ENCODE measurements at places on chromosomes 12 and 14.
A peak's percentile ranks its signal among the peaks of the same experiment; 100 is the strongest.

- DNase-seq, result no peak
Measured at GRCh38 chr12:132437252-132437932, 52.6 kb upstream of the FBRSL1 start.

DNA sequence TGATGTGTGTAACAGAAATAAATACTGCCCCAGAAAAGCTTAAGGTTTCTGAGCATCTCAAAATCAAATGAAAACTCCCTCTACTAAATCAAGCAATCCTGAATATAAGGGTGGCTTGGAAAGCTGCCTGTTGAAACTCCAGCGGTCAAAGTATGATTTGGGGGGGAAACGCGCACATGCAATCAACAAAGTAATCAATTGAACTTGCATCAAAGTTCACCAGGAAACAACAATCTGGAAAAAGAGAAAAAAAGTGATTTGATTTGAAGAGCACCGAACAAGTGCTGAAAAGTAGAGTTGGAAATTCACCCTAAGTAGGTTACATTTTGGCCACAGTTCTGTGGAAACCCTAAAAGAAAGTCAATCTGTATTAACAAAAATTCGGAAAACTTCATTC, 700 bp downstream of the CNIH1 start:
- DNase-seq, result peak; percentile 14

GRCh38 chr14:91964724-91965123, 17.2 kb upstream of the FBLN5 start:
- no peak for DNase-seq

DNA sequence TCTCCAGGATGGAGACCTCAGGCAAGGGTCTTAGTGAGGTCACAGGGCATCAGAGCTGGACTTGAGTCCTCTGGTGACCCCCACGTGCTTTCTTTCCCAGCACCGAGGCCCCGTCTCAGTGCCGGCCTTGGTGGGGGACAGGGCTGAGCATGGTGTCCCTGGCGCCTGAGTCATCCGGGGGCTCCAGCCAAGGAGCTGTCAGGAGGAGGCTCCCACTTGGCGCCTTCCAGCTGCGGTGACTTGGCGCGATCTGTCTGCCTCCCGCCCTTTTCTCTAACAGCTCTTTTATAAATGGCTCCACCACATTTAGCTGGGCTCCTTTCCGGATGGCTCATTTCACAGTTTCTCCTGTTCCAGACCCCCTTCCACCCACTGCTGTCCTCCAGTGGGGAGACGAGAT, 60.4 kb downstream of the PRMT8 start:
- DNase-seq, result no peak

DNA sequence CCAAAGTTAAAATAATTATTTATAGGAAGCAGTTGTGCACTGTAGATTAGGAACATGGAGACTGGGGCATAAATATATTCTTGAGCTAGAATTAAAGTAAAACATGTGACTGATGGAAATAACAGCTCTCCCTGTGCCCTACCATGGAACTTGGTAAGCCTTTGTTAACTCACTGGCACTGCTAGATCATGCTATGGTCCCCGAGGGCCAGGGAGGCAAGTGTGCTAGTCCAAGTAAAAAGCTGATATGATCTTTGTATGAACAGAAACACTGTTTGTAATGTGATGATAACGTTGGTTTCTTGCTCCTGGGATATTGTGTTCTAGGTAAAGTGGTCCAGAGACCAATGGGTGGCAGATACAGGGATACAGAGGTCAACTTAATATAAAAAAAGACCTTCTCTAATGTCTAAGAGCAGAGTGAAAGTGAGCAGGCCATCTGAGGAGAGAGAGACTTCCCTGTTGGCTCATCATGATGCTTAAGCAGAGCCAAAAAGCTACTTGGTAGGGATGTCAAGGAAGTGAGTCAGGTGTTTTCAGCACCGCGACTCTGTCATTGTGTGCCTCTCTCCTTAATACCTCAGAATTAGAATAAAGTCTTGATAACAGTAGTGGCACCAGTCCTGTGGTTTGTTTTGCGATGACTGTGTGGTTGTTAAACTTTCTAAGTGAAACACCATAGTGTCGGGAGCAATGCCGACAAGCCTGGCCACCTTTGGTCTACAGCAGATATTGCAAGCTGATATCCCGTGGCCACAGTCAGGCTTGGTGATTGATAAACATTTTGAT, 27.6 kb downstream of the BICD1 start:
- DNase-seq, result no peak

DNA sequence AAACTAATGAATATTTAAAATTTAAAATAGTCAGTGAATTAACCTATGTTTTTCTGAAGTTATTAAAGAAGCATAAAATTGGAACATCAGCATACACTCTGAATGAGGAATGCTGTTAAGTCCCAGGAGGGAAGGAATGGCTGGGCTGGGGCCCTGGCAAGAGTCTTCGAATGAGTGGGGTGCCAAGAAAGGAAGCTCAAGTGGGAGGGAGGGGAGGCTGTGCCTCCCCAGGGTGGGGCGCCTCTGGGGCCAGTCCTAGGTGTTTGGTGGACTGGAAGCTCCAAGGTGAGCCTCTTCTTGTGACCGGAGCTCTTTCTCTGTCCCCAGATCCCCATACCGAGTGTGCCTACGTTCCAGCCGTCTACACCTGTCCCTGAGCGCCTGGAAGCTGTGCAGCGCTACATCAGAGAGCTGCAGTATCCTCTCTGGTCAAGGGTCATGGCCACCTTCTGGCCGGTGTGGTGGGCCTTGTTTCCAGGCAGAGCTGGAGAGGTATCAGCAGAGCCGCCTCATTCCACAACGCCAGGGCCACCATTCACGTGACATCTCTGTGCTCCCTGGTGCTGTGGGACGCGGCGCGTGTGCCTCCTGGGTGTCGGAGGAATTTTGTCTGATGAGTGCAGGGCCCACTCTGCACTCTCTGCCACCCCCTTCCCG, 8.5 kb downstream of the VASH1 start:
- no peak for DNase-seq

All from hematopoietic multipotent progenitor cell treated with erythropoietin and hydrocortisone succinate and interleukin-3 and kit ligand, for 17 days (in vitro differentiated cells).